ENCODE measurements at places on chromosomes 7 and 10.

DNA sequence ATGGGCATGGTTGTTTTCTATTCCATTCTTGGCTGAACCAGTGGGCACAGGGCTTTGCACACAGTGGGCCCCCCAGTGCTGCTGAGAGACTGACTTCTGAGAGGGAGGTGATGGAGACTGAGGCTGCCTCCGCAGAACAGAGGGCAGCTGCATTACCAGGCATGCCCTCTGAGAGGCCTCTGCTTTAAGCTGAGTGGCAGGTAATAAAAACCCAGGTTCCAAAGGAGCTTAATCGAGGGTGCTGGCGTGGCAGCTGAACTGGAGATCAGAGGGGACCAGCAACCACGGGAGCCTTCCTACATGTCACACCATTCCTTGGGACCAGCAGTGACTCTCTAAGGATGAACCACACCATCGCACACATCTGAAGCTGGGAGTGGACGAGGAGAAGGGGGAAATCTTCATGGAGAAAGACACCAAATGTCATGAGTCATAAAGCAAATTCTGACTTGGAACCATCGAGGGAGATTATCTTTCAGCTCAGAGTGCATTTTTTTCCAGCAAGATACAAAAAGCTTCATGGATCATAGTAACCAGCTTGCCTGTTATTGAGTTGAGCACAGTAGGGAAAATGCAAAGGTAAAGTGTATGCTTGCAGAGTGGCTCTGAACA, 24.6 kb downstream of the HIPK2 start:
- no peak for DNase-seq

DNA sequence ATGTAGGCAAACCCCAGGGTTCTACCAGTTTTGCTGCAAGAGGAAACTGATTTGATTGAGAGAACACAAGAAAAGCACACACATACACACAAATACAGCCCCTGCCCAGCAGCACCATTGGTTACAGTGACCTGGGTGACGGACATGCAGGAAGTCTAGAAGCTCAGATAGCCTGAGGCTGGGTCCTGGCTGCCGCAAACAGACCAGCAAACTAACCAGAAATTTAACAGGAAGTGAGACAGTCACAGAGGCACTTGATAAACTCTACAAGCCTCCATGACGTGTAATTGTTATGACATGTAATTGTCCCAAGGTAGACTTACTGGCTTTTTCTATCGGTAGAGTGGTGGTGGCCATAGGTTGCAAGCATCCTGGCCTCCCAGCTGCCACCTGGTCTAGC, 58.9 kb downstream of the PRKAR2B start:
- no peak for DNase-seq

DNA sequence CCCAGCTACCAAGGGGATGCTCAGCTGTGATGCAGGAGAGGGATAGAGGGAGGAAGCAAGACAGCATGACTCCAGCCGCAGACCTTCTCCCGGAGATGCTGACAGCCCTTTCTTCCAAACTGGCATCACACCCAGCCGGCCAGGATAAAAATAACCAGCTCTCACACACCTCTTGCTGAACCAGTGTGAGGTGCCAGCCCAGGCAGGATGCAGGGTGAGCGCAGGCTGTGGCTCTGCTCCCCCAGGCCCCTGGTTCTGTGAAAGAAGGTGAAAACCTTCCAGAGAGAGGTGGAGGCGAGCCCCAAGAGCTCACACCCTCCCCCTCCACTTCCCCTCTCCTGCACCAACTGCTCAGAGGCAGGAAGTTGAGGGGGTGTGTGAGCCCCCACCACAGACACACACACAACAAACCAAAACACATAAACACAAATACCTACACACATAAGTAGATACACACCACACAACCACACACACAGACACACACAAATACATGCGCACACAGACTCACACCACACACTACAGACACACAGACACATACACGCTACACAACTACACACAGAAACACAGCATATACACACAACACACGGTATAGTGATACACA, 4.0 kb downstream of the GPR15LG start:
- no peak for DNase-seq

DNA sequence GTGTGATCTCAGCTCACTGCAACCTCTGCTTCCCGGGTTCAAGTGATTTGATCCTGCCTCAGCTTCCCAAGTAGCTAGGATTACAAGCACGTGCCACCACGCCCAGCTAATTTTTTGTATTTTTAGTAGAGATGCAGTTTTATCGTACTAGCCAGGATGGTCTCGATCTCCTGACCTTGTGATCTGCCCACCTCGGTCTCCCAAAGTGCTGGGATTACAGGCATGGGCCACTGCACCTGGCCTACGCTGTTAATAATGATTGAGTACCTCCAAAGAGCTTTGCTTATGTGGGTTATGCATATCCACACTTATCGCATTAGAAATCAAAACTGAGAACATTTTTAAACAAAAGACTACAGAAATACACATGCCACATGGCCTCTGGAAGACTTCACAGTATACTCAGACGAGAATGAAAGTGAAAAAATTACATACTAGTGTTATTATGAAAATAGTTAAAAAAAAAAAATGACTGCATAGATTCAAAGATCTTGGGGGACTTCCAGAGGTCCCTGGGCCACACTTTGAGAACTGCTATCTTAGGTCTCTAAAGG, 25.4 kb downstream of the RPP38 start:
- DNase-seq, result no peak

- DNase-seq, result no peak
These were observed 739.7 kb upstream of the ANKRD30A start for GRCh38 chr10:36385693-36386092.

DNA sequence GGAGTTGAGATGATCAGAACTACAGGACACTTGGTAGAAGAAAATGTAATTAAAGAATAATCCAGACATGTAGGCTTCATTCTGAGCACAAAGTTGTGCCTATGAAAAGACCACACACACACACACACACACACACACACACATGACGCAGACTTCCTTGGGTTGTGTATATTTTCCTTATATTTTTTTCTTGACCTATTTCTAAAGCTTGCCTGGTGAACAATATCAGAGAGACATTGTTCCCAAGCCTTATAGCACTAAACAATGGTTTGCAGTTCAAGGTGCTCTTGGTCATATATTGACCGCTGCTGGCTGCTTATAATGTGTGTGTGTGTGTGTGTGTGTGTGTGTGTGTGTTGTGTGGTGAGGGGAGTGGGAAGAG, 202.7 kb downstream of the PRPF18 start:
- DNase-seq, result no peak

DNA sequence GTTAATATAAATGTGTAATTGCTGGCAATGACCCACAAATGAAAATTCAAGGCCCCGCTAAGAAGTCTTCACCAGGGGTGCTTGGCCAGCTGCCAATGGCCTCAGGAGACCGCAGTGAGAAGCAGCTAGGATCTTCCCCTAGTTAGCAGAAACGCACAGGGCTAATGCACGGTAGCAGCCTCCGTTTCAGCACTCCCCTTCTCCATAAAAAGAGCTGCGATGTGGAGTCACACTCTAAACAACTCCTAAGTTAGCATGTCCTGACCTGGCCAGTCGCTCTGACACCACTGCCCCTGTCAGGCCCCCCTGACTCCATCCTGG, 139.0 kb downstream of the SEPTIN14 start:
- DNase-seq, result no peak

All from GM23248 (cell line).